GM10248 (cell line): ENCODE measurements at places on chromosomes 16 and 17.

DNA sequence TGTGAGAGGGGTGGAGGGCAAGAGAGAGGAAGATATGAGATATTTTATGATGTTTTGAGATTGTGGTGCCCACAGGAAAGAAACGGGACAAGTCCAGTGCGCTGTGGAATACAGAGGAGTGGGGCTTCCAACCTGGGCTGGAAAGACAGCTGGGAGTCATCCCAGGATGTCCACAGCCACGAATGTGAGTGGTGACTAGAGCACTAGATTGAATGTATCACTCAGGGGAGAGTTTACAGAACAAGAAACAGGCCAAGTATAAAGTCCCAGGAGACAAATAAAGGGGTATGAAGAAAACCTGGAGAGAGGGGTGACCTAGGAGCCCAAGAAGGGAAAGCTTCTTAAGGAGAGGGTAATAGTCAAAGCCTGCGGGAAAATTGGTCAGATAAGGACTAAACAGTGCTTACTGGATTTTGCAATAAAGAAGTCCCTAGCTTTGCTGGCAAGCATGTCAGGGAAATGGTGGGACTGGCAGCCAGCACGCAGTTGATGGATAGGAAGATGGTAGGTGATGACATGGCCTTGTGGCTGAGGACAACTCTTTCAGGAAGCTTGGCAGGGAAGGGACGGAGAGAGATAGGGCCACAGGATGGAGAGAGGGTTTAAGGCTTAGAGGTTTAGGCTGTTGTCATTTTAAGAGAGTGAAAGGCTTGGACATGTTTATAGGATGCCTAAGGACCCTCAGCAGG, 114.5 kb downstream of the AXIN2 start:
- no peak for DNase-seq

DNA sequence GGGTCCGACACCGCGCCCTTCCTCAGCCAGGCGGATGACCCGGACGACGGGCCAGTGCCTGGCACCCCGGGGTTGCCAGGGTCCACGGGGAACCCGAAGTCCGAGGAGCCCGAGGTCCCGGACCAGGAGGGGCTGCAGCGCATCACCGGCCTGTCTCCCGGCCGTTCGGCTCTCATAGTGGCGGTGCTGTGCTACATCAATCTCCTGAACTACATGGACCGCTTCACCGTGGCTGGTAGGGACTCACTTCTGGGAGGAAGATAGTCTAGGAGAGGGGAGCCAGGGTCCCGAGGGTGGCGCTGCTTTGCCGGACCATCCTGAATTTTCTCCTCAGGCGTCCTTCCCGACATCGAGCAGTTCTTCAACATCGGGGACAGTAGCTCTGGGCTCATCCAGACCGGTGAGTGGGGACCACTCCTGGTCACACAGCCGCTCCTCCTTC, 601 bp downstream of the SPNS1 start:
- DNase-seq: no peak

GRCh38 chr17:9475101-9475658, 100.4 kb downstream of the STX8 start:
- DNase-seq: no peak

GRCh38 chr17:37060928-37061327, 112.2 kb downstream of the AATF start:
- DNase-seq: no peak
